ENCODE measurements at places on chromosomes 4 and X. TPM values are rescaled to one million over a fixed set of nuclear protein-coding genes. Genes with fewer than 3 reads are reported as not detected.

DNA sequence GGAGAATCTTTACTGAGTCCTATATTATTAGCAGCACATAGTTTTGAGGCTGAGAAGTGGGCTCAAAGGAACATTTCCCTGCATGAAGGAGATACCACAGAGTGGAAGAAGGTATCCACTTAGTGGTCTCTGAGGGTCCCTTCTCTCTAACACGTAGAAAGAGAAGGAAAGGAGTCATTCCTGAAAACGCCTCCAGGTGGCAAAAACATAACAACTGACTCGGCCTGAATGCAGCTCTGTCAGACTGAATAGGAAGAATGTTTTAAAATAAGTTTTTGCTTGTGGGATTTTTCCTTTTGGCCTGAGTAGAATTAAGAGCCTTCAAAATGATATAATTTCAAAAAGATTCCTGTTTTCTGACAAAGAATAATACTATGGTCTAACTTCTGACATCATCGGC, 23.3 kb downstream of the RPGR start:
- no peak for DNase-seq

DNA sequence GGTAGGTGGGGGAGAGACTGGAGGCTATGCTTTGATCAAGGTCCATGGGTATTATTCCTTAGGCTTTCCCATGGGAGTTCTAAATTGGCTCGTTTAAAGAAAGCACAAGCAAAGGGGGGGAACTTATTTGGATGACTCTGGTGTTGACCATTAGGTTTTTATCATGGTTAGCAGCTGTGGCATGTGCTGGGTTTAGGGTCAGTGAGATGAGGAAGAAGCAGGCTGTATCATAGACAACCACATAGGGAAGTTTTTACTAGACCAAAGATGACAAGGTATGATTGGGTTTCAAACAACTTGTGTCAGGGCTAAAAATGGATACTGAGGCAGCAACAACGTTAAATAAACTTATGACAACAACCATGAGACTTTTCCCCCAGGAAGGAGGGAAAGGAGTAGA, 97.7 kb downstream of the DNAAF6 start:
- DNase-seq: no peak

GRCh38 chrX:143854006-143854405, 29.9 kb upstream of the UBE2NL start:
- no peak for DNase-seq

DNA sequence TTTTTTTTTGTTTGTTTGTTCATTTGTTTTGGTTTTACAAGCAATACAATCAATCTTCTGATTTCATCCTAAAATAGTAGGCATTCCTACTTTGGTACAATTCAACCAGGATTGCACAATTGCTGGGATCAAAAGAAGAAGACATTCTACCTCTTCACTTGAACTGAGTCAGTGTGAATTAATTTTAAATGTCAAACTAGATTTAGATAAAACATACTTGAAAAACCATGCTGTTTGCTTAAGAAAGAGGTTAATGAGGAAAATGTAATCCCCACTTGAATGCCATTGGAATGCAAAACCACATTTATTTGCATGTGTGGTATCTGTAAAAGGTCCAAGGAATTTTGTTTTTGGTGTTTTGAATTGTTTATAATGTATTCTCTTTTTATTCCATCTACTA, 40.5 kb downstream of the HAND2 start:
- no peak for DNase-seq

DNA sequence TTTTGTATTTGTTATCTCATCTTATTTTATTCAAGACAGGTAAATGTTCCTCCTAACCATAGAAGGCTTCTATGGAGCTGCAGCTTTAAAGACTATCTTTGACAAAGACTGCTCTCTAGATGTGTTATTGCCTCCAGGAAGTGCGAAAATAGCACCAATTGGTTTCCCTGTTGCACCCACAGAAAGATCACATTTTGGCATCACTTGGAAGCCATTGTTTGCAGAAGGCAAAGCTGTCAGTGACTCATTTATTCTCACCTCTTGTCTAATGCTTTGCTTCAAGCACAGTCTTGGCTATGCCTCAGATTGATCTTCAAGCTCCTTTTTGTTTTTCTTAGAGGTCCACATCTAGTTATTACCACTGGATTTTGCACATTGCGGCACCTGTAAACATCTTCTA, 150.3 kb downstream of the PCDH7 start:
- no peak for DNase-seq

DNA sequence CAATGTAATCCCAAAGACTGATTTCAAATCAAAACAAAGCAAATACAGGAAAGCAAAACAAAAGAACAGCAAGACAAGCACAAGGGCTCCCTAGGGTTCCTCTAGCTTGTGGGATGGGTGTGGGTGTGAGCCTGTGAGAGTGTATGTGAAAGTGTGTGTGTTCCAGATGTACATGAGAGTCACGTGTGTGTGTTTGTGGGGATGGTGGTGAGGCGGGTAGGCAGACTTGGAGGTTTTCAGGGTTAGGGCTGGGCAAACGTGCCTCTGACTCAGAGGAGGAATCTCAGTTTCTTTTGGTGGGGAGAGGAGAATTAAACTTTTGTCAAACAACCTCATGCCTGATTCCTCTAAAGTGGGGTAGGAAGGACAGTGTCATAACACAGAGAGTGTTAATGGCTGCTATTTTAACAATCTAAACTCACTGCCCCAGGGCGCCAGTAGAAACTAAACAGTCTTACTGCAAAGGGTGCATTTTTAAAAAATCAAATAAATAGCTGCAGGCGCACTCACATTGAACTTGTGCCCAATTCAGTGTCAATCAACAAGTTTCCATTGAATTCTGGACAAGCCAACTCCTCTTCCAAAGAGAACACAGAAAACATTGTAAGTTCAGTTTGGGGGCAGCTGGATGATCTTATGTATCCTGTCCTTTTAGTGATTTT, 51.8 kb downstream of the CHRDL1 start:
- DNase-seq: no peak

DNA sequence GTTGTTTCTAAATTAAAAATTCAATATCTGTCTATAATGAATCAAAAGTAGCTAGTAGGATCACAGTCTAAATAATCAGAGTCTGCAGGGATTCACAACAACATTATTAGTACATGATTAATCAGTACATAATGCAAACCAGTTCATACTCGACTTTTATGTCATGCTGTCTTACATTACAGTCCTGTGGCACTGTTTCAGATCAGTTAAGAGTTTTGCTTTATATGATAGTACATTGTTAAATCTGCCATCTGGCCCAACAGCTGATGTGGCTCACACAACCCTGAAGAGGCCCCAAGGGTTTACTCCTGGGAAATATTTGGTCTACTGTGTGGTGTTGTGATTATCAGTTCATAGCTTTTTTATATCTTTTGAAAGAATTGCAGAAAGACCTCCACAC, 247.1 kb upstream of the ETNPPL start:
- DNase-seq: no peak

DNA sequence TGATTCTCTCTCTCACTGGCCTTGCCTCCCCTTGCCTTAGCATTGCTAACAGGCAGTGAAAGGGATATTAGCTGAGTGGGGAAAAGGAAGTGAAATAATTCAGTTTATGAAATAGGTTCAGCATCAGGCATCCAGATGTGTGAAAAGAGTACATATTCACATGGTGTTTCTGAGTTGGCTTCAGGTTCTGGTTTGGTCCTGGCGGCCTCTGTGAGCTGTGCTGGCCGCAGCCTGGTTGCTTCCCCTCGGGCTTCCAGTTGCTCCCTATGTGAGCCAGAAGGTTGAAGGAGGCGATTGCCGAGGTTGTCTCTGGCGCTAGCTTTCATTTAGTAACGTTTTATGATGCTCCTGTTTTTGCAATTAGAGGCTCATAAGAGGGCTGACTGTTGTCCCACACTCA, 99.1 kb upstream of the TLR2 start:
- DNase-seq: no peak

DNA sequence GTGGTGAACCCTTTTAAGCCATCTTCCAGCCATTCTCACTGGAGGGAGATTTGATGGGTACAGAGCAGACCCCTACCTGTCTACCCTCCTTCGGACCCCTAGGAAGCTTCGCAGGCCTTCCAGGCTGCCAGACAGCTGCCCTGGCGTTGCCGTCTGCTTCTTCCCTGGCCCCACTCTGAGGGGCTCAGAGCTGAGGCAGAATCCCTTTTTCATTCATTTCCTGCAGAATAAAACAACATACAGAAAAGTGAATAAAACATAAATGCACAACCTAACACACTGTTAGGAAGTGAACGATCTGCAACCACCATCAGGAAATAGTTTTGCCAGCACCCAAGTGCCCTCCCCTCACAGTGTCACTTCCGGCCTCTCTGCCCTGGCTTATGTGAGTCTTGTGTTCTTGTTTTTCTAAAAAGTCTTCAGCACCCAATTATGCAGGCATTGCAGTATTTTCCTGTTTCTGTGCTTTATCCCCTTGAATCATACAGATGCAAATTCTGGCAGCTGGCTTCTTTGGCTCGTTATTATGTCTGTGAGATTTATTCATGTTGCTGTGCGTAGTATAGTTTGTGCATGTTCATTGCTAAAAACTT, 5.6 kb upstream of the ADD1 start:
- DNase-seq: peak; percentile 56

DNA sequence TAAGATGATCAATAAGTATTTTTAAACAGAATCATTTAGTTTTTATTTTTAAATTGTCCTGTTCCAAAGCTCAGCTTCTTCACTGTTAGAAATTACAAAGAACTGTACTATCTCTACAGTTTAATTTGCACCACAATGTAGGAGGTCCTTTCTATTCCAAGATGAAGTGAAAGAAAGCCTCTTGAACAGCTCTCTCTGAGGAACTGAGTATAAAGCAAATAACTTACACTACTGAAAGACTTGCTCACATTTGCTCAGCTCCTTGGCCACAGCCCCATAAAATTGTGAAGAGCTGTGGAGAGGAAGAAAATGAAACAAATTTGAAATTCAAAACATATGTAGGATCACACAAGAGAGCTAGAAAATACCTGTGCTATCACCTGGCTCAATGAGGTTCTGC, 68.6 kb downstream of the ENPEP start:
- no peak for DNase-seq

- no peak for DNase-seq
These were observed 317.1 kb downstream of the DCTD start for GRCh38 chr4:182600093-182600492.

DNA sequence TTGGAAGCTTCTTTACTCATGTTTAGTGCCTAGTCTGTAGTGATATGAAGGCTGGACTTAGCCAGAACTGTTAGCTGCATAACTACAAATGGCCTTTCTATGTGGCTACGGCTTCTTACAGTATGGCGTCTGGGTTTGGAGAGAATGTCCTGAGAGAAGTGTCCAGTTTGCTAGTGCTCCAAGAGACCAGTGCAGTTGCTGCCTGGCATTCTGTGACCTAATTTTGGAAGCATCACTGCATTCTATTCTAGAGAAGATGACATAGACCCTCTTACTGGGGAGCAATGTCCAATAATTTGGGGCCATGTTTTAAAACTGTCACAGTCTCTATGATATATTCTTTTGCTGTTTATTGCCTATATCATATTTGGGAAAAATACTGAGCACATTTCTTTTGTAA, 74.2 kb downstream of the STAG2 start:
- DNase-seq: no peak

DNA sequence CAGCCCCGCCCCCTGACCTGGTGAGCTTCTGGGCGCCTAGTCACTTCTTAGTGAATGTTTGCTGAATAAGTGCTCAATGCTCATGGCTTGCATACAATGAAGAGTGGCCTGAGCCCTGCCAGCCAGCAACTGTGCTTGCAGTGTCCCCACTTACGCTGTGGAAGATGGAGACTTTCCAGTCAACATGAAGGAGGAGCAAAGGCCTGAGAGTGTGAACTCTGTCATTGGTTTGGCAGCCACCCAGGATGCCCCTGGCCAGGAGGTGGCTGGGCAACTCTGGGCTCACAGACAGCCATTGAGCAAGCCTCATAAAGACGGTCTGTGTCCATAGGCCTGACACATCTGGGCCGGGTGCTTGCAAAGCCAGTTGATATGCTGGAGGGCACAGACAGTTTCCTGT, 72.1 kb upstream of the MAMLD1 start:
- DNase-seq: no peak

GRCh38 chr4:14054391-14054790, 426.9 kb upstream of the BOD1L1 start:
- DNase-seq: no peak

DNA sequence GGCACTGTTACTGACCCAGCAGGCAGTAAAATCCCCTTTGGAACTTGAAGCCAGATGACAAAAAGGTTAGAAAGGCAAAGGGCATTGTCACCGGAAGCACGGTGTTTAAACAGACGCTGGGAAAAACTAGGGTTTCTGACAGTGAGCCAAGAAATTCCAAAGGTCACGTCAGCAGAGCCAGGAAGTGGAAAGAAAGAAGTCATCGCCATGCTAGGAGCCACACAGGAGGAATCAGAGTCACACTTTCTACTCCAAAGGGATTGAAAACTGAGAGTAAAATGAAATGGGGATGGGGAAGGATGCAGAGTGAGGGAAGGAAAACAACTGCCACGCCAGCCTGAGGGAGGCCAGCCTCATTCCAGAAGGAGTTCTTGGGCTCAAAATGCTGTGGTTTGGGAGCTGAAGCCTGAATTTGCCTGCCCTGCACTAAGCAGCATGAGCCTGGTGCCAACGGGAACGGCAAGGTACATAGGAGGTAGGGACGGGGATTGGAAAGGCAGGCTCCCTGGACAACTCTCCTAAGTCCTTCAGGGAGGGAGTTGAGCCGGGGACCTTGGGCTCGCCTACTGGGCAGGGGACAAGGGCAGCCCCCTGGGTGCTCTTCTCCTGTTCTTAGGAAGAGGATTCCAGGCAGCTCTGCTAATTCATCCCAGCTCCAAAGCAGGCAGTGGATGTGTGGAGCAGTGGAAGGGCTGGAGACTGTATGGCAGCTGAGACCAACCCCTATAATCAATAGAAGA, 66.8 kb downstream of the SOWAHB start:
- no peak for DNase-seq

- DNase-seq: no peak
These were observed 61.2 kb downstream of the MOSPD2 start for GRCh38 chrX:14934423-14934822.

GRCh38 chr4:148258535-148258934, 183.7 kb downstream of the NR3C2 start:
- DNase-seq: no peak

DNA sequence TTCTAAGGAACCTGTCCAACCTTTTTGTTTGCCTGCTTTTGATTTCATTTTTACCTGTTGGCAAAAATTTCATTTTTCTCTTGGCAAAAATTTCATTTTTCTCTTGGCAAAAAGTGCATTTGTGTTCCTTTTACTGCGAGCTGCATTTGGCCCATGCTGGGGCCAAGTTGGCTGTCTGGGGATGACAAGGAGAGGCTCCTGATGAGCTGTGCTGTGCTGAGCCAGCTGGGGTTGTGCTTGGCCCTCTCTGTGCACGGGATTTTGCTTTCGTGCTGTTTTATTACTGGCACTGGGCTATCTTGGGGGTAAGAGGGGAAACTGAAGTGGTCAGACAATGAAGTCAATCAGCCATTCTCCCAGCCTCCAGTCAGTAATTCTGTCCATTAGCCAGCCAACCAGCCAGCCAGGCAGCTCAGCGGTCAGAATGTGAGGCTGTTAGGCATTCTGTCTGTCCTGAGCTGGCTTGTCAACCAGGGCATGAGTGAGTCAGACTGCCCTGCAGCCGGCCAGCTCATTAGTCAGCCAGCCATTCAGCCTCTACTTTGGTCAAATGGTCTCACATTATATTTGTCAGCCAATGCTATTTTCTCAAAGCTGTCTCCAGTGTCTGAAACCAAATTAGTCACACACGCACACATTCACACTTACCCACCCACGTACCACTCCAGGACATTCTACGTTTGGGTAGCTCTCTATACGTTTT, 56.9 kb upstream of the PRPS1 start:
- no peak for DNase-seq

The TEX13C gene
- not detected for total RNA-seq

The GPC4 gene
- total RNA-seq: not detected

The YIPF7 gene
- total RNA-seq: not detected

The ZFP42 gene
- not detected for total RNA-seq

The SETD7 gene
- 10.1 TPM for total RNA-seq

The MXRA5 gene
- not detected for total RNA-seq

The FGB gene
- total RNA-seq: not detected

All from activated naive CD8-positive, alpha-beta T cell treated with anti-CD3 and anti-CD28 coated beads, Interleukin-2, amount 10 ng/mL, durations not matched to agents 7 days and 5 days (primary cell).